ENCODE measurements at places on chromosomes 5 and 9. TPM values are rescaled to one million over a fixed set of nuclear protein-coding genes. Genes with fewer than 3 reads are reported as not detected.

PLAC8L1 gene
- not detected for total RNA-seq

FRRS1L gene
- total RNA-seq = not detected

PCDHGA7 gene
- total RNA-seq = 0.69 TPM

HMHB1 gene
- total RNA-seq = not detected

SOWAHA gene
- not detected for total RNA-seq

DBH gene
- total RNA-seq = 0.02 TPM

All from A172 (cell line).